ENCODE measurements at places on chromosomes 12 and 14.

DNA sequence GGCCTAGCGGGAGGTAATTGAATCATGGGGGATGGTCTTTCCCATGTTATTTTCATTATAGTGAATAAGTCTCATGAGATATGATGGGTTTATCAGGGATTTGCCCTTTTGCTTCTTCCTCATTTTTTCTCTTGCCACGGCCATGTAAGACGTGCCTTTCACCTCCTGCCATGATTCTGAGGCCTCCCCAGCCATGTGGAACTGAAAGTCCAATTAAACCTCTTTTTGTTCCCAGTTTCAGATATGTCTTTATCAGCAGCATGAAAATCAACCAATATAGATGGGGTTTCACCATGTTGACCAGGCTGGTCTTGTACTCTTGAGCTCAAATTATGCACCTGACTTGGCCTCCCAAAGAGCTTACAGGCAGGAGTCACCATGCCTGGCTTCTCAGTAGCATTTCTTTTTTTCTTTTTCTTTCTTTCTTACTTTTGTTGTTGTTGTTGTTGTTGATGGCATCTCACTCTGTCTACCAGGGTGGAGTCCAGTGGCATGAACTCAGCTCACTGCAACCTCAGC, 33.2 kb downstream of the TSPAN19 start:
- DNase-seq = no peak

GRCh38 chr12:131058700-131059099, 105.0 kb downstream of the ADGRD1 start:
- DNase-seq = no peak

- no peak for DNase-seq
Observed at GRCh38 chr12:13171921-13172859, 24.3 kb upstream of the EMP1 start.

GRCh38 chr14:76181546-76181945, 29.8 kb downstream of the GPATCH2L start:
- DNase-seq = no peak

DNA sequence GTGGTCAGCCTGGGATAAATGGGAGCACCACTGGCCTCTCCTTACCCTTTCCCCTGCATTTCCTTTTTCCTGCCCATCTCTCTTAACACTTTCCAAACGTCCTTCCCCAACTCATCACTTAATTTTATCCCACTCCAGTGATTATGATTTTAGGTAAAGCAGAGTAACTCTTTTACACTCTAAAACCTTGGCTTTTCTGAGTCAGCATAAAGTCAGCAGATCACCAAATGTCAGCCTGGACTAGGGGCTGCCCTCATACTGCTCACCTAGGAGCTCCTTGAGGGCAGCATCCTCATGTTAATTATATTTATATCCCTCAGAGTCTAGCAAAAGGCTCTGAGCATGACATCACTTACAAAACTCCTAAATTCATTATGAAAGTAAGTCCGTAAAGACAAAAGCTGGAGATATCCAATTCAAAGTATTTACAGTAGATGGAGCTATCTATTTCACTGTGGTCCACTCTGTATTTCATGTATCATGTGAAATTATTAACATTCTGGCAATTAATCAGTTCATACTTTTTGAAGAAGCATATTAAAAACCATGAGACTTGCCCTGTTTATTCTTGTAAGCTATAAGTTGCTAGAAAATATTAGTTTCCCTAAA, 17.0 kb upstream of the DICER1 start:
- DNase-seq = peak; percentile 46

GRCh38 chr14:105045710-105046326, 19.4 kb downstream of the GPR132 start:
- DNase-seq = peak; percentile 96

- DNase-seq = no peak
Observed at GRCh38 chr12:110668480-110669192, 20.3 kb downstream of the HVCN1 start.

DNA sequence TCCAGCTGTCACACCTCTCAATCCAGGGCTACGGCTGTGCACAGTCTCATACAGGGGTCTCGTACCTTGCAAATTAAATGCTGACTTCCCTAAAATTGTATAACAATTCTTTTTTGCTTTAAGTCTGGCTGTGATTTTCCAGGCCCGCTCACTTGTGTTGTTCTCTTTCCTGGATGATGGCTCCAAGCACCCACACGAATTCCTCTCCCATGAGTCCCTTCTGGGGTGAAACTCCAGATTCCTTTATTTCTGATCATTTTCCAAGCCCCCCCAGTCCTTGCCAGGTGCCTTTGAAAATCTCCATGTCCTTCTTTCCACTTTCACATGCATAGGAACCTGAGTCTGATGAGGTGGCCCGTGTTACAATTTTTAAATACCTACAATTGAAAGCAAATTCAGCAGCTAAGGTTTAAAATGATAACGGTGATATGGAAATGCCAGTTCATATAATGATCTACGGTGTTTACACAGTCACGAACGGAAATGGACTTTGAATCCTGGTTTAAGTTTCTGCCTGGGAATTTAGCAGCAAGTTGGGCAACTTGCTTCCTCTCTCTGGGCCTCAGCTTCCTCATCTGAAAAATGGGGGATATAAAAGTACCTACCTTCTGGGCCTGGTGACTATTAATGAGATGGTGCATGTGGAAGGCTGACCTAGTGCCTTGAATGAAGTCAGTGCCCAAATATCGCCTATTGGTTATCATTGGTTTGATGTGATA, 85.5 kb downstream of the STAB2 start:
- DNase-seq = no peak

GRCh38 chr12:120905856-120906384, 1.8 kb upstream of the SPPL3 start:
- DNase-seq = no peak

DNA sequence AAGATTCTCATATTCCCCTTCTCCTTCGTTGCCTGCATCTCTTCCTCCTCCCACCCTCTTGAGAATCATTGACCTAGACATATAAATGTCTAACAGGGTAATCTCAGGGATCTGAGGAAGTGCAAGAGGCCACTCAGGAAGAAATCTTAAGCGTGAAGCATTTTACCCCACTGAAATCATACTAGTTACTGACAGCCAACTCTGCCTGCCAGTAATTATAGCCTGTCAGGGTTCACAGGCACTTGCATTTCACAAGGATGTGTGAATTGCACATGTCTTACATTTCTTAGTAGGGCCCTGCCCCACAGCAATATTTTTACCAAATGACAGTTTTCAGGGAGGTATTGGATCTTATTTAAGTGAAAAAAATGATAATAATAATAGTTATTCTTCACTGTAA, 127.2 kb downstream of the SLC15A5 start:
- no peak for DNase-seq

GRCh38 chr12:105764216-105764835, 374.4 kb downstream of the NUAK1 start:
- peak; percentile 17 for DNase-seq

DNA sequence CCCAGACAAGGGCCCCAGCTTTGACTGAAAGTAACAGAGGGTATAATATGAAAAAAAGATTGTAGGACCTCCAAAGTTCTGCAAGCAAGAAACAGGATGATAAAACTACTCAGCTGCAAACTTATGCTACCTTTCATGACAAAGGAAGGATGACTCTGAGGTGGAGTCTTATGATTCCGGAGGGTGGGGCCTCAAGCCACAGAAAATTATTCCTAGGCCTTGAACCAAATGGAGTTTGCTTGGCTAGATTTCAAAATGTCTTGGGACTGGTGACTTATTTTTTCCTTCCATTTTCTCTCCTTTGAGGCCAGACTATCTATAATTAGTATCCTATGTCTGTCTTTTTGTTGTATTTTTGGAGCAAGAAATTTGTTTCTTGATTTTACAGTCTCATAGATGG, 336.4 kb downstream of the LRIG3 start:
- no peak for DNase-seq

- DNase-seq = peak; percentile 27
Observed at GRCh38 chr12:25155022-25155576, 39.9 kb downstream of the DNAI7 start.

- DNase-seq = no peak
Observed at GRCh38 chr12:105292705-105293104, 37.8 kb upstream of the C12orf75 start.

- no peak for DNase-seq
Observed at GRCh38 chr12:123960856-123961255, 11.8 kb downstream of the CCDC92 start.

DNA sequence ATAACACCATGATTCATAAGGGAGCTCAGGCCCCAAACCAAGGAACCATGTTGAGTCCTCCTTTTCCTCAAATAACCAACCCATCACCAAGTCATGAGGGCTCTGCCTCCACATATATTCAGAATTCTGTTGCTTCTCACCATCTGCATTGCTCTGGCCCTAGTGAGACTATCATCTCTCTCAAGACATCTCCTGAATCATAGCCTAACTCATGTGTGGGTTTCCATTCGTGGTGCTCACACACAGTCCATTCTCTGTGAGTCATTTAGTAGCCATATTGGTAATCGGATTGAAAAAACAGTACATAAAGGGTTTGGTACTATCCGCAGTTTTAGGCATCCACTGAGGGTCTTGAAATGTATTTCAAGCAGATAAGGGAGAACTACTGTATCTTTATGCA, 5.1 kb upstream of the SLC38A2 start:
- DNase-seq = no peak

DNA sequence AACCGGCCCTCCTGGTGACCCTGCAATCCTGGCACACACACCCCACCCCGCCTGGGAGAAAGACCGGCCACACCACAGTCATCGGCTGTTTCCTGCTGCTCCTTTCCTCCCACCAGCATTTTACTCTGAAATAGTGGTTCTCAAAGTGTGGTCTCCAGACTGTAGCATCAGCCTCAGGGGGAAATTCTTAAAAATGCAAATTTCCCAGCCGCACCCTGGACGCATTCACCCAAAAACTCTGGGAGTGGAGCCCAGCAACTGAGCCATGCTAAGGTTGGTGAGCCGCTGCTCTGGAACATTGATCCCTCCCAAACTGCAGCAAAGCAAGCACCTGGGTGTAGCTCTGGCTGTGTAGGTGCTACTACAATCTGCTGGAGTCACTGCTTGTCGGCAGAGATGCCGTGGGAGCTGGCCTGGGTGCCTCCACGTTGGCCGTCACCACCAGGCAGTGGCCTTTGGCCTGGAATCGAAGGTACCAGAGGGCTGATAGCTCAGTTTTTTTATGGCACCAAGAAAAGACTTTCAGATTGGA, 38.4 kb upstream of the BCL2L14 start:
- peak; percentile 32 for DNase-seq

DNA sequence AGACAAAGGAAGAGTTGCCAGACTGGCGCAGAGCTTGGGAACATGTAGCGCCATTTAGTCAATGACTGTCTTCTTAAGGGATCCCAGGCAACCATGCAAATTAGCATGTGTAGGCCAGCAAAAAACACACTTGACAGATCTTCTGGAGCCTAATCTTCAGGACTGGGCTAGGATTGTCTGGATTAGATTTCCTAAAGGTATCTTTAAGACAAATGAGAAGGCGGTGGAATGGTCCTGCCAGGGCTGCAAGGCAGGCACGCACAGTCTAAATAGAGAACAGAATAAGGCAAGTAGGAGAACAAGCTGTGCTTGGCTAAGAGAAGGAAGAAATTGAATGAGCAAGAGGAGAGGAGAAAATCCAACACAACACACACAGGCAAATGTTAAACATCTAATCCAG, 80.0 kb downstream of the CIT start:
- DNase-seq = no peak

GRCh38 chr14:96271421-96271762, 15.4 kb downstream of the BDKRB1 start:
- no peak for DNase-seq
